Calu3 (cell line): ENCODE measurements at places on chromosomes 1 and 21.

- no peak for DNase-seq
These were observed 430 bp downstream of the FAM167B start for GRCh38 chr1:32247452-32247851.

DNA sequence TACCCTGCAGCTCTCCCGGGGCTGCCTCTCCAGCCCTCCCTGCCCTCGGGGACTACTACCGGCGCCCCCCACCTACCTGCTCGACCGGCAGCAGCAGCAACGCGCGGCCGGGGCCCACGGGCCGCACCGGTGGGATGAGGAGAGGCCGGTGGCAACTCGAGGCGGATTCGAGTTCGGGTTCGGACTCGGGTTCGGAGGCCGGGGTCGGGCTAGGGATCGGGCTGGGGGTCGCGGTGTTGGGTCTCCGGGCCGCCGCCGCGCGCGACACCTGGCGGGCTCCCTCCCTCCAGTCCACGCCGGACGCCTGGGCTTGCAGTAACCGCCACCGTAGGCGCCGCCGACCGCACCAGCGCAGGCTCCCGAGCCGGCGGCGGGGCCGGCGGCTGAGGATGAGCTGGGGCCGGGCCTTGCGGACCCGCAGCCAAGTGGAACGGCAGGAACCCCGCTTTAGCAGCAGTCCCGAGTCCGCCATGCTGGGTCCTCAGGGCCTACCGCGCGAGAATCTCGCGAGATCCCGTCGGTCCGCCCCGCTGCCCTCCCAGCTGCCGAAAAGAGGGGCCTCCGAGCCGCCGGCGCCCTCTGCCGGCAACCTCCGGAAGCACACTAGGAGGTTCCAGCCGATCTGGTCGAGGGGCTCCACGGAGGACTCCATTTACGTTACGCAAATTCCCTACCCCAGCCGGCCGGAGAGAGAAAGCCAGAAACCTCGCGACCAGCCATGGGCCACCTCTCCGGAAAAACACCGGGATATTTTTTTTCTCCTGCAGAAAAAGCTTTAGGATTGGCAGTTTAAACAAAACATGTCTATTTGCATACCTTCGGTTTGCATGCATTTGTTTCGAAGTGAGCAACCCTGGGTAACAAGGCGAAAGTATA, at the start of gene NOL9:
Gene NOL9 (minus strand): TSS at position 483 of the 876 bp plus-strand sequence. CDS start 11 bp downstream, at position 472.
- peak; percentile 90 for DNase-seq

DNA sequence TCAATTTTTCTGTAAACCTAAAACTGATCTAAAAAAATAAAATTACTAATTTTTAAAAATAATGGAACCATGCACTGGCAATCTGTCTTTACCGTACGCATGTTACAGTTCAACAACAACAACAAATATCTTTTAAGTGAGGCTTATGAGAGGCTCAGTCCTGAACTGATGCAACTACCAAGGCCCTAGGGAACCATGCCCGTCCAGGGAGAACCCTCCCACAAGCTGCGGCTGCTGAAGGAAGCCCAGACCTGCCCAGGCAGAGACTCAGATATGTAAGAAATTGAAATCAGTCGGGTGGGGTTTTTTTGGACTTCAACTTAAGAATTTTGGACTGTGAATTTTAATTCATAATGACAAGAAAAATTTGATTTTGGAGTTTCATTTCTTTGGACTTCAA, 91.1 kb downstream of the NPHP4 start:
- no peak for DNase-seq

DNA sequence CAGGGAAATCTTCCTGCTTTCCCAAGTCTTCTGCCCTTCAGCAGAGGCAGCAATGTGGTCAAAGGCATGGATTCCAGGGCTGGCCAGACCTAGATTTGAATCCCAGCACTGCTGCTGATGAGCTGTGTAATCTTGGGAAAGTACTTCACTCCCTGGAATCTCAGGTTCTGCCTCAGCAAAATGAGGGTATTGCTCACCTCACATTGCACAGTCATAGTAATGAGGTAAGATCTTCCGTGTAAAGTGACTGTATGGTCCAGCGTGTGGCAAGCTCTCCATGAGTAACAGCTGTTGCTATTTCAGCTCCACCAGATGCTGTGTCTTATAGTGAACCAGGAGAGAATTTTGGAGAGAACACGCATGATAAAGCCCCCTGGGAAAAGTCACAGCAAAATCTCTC, 56.1 kb upstream of the F3 start:
- no peak for DNase-seq

DNA sequence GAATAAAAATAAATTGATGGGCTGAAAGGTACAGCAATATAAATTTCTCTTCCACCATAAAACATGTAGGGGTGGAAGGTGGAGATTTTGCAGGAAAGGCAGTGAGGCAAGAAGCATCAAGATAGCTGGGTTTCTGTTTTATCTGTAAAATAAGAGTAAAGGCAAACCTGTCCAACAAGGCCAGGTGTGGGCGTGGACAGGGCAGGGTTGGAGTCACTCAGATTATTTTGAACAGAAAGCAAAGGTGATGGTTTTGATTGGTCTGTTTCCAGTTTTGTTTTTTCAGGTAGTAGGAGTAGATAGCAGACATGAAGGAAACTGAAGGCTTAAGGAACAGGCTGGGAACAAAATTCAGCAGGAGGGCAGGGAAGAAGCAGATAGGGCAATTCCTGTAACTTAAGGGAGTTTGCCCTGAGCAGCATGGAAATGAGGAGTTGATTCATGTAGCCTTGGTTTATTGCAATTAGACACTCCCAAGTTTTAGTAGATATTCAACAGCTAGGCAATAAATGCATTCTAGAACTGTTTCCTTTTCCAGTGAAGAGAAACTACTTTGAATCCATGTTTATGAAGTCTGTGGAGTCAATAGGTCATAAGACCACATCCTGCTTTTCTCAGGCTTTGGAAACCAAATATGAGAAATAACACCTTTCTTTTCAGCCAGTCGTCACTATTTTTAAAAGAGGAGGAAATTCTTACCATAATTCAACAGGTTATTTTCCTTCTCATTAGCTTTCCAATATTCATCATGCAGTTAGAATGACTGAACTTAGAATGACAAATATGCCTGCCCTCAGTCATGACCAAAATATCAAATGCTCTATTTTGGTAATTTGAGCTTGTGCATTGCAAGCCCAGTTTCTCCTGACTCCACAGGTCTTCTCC, 38.7 kb upstream of the CD55 start:
- peak; percentile 61 for DNase-seq

DNA sequence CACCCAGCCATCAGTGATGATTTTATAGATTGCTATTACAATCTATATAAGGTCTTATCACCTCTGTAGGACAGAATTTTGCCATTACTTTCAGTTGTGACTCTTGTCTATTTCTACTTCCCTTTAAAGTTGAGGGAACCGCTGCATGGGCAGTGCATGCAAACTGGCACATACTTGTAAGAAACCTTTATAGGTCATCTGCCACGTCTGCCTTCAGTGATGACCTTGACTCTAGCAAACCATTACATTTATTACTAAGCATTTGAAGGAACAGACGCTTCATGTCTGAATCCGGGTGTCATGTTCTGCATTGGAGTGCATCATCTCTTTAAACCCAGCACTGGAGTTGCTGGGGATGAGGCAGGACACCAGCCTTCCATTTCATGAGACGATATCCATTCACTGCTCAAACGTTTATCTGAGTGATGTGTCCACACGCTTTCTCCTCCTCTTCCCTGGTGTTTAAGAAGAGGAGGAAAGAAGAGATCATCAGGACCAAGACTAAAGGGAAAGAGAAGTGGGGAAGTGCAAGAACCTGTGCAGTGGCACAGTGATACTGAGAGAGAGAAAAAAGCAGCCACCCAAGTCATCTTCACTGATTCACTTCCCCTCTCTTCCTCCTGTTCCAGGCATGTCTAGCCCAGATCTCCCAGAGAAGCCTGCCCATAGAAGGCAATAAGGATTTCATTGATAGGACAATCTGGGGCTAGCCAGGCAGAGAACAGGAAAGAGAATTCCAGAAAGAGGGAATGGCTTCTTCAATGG, 14.1 kb downstream of the CCSAP start:
- DNase-seq, result no peak

DNA sequence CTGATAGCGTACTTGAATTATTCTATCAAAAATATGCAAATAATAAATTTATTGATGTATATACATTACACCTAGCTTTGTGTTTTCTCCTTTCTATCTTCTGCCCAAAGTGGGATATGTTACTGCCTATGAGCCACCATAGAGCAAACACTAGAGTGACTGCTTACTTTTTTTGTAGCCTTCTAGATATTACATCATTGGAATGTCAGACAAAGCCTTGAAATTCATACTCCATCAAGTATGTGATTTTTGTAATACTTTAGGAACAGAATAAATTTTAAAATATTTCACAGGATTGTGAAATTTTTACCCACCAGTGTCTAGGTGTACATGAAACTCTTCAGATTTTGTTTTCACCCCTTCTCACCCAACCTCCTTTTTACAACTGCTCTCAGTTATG, 787.6 kb downstream of the USP25 start:
- no peak for DNase-seq

DNA sequence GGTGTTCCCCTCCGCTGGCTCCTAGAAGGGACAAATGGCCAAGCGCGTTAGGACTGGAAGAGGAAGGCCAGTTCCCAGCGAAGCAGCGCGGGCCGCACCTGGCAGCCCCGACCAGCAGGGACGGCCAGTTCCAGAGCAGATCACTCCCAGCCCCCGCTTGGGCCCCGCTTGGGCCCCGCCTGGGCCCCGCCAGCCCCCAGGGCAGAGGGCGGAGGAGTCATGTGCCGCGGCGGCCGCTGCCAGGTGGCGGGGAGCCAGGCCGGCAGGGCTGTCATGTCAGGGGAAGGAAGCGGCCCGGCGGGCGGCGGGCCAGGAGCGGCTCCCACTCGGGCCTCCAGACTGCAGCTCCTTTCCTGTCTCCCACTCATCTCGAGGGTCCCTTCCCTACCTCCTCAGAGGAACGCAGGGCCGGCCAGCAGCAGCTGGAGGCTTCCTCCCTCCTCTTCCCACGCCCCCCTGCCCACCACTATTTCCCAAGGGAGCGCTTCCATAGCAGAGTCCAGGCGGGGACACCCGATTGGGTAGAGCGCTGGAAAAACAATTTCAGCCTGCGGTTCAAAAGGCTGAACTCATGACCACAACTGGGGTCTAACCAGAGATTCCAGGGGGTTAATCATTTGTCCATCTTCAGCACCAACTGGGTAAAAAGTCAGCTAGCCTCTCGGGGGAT, 16.5 kb downstream of the ZNF697 start:
- peak; percentile 62 for DNase-seq

GRCh38 chr1:218301217-218301616, 16.1 kb downstream of the RRP15 start:
- no peak for DNase-seq

DNA sequence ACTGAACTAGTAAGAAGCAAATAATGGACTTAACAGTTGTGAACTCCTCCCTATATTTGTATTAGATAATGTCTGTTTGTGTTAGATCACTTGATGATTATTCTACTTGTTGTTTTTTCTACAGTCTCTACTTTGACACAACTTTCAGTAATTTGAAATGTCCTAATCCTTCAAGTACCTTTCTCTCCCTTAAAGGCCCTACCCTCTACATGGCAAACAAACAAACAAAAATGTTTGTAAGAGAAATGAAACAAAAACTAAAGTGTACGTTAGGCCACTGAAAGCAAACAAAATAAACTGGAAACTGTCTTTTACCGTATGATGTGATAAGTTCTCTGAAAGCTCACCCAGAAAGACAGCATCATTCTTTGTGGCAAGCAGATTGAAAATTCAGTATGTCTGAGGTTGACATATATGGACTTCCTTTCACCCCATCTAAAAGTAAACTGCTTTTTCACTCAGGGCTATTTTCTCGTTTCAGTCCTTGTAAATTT, 255.9 kb upstream of the SNX7 start:
- DNase-seq, result no peak

DNA sequence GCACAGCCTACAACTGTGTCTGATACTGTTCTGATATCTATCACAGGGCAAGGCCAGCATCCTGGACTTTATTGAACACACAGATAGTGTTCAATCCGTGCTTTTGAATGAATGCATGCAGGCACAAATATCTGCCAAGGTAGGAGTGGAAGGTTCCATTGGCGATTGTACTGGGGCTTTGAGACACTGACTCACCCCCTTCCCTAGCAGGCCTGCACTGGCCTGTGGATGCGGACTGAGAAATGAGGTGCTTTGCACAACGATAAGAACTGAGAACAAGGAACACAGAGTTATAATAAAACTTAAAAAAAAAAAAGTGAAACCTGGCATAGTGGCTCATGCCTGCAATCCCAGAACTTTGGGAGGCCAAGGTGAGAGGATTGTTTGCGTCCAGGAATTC, 62.4 kb upstream of the NGF start:
- no peak for DNase-seq

DNA sequence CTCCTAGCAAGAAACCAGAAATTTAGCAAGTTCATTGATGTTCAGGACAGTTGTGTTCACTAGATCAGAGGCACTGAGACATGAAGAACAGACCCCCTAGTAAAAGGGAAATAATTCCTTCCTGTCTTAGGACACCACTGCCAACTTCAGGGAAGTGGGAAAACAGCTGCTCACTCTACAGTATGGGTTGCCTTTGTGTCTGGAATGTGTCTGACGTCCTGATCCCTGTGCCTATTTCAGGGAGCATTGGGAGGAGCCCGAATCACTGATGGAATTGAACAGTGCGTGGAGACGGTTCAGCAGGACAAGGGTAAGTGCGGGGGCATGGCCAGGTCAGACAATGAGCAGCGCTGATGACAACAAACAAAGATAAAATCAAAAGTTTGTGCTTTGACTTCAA, 21.0 kb downstream of the S100A11 start:
- no peak for DNase-seq

- no peak for DNase-seq
These were observed 2.5 kb downstream of the LMX1A start for GRCh38 chr1:165353731-165354671.

DNA sequence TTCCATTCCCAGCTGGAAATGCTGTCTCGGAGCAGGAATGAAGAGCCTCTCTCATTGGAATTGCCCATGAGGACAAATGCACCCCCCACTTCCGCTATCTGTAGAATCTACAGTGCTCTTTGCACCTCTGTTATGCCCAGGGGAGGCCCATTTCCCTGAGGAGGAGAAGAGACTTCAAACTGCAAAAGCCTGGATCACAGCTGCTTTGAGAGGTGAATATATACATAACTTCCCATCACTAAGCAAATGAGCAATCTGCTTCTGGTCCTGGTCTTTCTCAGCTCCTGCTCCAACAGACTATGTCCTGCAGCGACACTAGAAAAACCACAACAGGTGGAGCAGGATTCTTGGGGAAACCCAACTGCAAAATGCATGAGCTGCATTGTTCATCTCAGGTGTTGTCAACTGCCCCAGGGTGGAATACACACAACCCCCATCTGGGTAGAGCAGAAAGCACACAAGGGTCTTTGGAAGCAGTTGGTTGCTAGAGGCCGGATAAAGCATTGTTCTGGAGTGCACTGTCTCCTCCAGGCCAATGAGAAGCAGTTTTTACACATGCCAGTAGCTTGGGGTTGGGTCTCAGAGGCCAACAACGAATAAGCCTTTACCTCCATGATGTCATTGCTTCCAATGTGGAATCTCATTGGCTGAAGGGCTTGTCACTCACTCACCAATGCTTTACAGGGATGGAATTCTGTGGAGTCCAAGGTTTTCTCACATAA, 67.7 kb upstream of the RAB4A start:
- DNase-seq, result peak; percentile 54

DNA sequence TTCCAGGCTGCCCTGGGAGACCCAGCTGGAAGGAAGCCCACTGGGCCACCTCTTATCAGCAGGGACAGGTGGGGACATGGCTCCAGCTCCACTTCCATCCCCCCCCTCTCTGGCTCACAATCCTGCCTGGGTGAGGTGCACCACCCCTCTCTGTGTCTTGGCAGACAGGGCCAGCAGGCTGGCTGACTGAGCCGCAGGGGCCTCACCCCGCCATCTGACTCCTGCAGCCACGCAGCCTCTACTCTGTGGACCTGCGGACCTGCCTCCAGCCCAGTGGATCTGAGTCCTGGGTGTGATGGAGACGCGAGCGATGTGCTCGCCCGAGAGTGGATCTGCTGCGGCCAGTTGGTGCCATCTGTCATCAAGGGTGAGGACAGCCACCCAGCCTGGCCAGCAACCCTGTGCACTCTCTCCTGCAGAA, 30.1 kb downstream of the RCC2 start:
- no peak for DNase-seq
